Uterine smooth muscle cell (primary cell): ENCODE measurements at places on chromosomes 11 and 22. TPM values are rescaled to one million over a fixed set of nuclear protein-coding genes. Genes with fewer than 3 reads are reported as not detected.

The MEI1 gene
- 1.5 and 2.1 TPM in 2 replicates for total RNA-seq

The LDHAL6A gene
- total RNA-seq: not detected in 2 replicates

The MPZL3 gene
- 0.62 and 1.8 TPM in 2 replicates for total RNA-seq

The DEUP1 gene
- total RNA-seq: under 0.01 and 0.33 TPM in 2 replicates

The OR52E8 gene
- total RNA-seq: not detected in 2 replicates

The APOL4 gene
- total RNA-seq: 0.11 and 0.12 TPM in 2 replicates

The ZFPL1 gene
- total RNA-seq: 34.0 and 36.2 TPM in 2 replicates

The GVQW3 gene
- 1.7 and 2.3 TPM in 2 replicates for total RNA-seq
